Activated CD4-positive, alpha-beta T cell treated with anti-CD3 and anti-CD28 coated beads for 36 hours (primary cell): ENCODE measurements at places on chromosomes 2 and 18. TPM values are rescaled to one million over a fixed set of nuclear protein-coding genes. Genes with fewer than 3 reads are reported as not detected.
A peak's percentile ranks its signal among the peaks of the same experiment; 100 is the strongest.

MROH2A gene
- not detected for total RNA-seq

SNORC gene
- total RNA-seq, result 2.1 TPM

- peak overlapping the region; percentile 11 for H3K27ac ChIP-seq
- no peaks in the 10 kb centered on the region for H3K36me3 ChIP-seq
- H3K27me3 ChIP-seq, result no peaks in the 10 kb centered on the region
- H3K4me3 ChIP-seq, result no peak overlapping the region
- no peak for DNase-seq
Observed at GRCh38 chr2:160415991-160416390, 77.6 kb downstream of the RBMS1 start.

DLGAP1 gene
- not detected for total RNA-seq

- peaks cover 14% of the 10 kb centered on the region for H3K36me3 ChIP-seq
- no peak overlapping the region for H3K4me3 ChIP-seq
- DNase-seq, result no peak
- no peak overlapping the region for H3K27ac ChIP-seq
- H3K4me1 ChIP-seq, result no peaks in the 10 kb centered on the region
- no peaks in the 10 kb centered on the region for H3K27me3 ChIP-seq
Observed at GRCh38 chr2:236576953-236577352, 7.3 kb downstream of the ACKR3 start.

DNA sequence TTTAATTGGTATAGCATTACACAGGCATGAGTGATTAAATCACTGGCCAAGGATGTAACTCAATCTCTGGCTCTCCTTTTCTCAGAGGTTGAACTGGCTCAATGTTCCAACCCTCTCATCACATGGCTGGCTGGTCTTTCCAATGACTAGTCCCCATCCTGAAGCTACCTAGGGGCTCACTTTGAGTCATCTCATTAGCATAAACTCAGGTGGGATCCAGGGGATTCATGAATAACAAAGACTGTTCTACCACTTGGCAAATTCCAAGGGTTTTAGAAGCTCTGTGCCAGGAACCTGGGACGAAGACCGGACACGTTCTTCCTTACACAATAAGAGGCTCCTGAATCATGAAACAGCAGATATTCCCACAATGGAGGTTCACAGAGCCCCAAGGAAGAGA is 145.0 kb upstream of the SPATS2L start:
- no peaks in the 10 kb centered on the region for H3K27me3 ChIP-seq
- H3K36me3 ChIP-seq, result no peaks in the 10 kb centered on the region
- no peak overlapping the region for H3K27ac ChIP-seq
- no peak overlapping the region for H3K4me3 ChIP-seq
- DNase-seq, result no peak
